Naive B cell (primary cell): ENCODE measurements at places on chromosomes 3 and 15.

GRCh38 chr15:39685999-39686613, 96.5 kb downstream of the FSIP1 start:
- H3K4me1 ChIP-seq = no peaks in the 10 kb centered on the region
- H3K27ac ChIP-seq = no peak overlapping the region
- H3K36me3 ChIP-seq = no peaks in the 10 kb centered on the region
- DNase-seq = peak; percentile 29
- no peaks in the 10 kb centered on the region for H3K27me3 ChIP-seq

DNA sequence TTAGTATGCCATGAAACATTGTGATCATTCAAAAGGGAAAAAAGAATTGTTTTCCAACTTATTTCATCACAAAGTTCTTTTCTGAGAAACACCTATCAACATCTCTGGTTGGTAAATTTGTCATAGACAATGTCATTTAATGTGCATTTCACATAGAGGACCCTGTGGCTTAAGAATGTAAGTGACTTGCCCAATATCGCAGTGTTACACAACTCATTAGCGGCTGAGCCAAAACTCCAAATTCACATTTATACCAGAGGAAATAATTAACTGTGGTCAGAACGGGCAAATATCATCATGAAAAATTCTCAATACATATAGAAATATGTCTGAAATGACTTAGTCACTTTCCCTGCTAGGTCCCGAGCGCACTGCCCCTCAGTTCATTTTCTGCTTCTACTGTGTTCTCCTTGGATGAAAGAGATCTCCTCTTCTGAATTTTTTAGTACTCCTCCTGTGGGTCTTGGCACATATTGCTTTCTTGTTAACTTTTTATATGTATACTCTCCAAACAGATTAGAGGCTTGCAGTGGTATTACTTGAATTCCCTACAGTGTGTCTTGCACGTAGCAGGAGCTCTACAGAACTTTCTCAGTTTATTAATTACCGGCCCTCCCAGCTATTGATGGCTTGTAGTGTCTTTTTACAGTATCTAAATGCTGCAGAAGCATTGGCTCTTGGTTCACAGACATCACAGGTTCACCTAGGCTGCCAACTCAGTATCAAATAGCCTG, 33.1 kb downstream of the PTX3 start:
- H3K4me1 ChIP-seq = no peaks in the 10 kb centered on the region
- H3K27ac ChIP-seq = no peak overlapping the region
- no peak overlapping the region for H3K4me3 ChIP-seq

- DNase-seq = no peak
- no peak overlapping the region for H3K27ac ChIP-seq
- H3K36me3 ChIP-seq = peaks cover 33% of the 10 kb centered on the region
- H3K4me1 ChIP-seq = peaks cover 2% of the 10 kb centered on the region
- H3K27me3 ChIP-seq = no peaks in the 10 kb centered on the region
Observed at GRCh38 chr3:170096342-170096741, 58.5 kb downstream of the GPR160 start.

GRCh38 chr3:159018341-159018740, 216.5 kb downstream of the MFSD1 start:
- no peak for DNase-seq
- H3K36me3 ChIP-seq = no peaks in the 10 kb centered on the region
- H3K27ac ChIP-seq = no peak overlapping the region
- peaks cover 5% of the 10 kb centered on the region for H3K27me3 ChIP-seq
- H3K4me3 ChIP-seq = no peak overlapping the region

GRCh38 chr15:87939848-87940457, 316.6 kb downstream of the NTRK3 start:
- no peaks in the 10 kb centered on the region for H3K27me3 ChIP-seq
- no peaks in the 10 kb centered on the region for H3K36me3 ChIP-seq
- no peak overlapping the region for H3K27ac ChIP-seq
- H3K4me3 ChIP-seq = no peak overlapping the region

DNA sequence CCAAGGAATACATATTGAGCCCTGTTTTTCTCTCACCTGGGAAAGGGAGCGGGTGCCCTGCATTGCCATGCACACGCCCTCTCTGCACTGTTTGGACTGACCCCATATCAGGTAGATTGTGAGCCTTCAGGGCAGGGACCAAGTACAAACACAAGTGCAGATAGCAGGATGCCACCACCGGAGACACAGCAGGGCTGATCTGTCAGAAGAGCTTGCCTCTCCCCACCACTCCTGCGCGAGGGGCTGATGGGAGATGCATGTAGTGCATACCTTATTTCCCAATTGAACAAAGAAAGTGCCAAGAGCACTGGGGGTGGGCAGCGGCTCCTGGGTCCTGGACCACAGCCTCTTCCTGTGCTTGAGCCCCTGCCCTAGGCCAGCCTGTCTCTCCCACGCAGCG, 9.0 kb upstream of the SLCO2A1 start:
- peaks cover 8% of the 10 kb centered on the region for H3K27me3 ChIP-seq
- H3K4me3 ChIP-seq = no peak overlapping the region
- peak overlapping the region; percentile 76 for H3K27ac ChIP-seq
- no peaks in the 10 kb centered on the region for H3K4me1 ChIP-seq
- H3K36me3 ChIP-seq = no peaks in the 10 kb centered on the region

DNA sequence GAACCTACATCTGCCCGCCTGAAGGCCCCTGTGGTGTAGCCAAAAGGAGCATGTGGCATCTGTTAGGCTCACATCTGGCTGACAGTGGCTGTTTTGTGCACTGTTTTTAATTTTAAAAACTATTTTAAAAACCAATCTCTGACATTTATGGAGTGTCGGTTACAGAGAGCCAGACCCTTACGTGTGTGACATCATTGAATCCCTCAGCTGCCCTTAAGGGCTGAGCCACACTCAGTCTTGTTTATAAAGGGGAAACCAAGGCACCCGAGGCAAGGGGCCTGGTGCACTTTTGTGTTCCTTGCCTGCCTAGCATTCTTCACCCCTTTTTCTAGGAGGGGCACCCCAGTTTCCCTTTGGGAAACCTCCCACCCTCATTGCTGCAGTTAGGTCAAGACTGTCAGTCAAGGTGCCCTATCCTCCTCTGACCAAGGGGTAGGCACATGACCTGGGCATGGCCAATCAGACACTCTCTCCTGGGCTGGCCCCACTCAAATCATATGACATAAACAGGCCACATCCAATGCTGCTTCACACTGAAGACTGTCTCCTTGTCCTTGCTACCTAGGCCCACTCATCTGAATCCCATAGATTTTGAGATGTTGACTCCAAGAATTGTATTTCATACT, 105.3 kb downstream of the LSM3 start:
- no peak overlapping the region for H3K27ac ChIP-seq
- DNase-seq = no peak
- H3K4me3 ChIP-seq = no peak overlapping the region

DNA sequence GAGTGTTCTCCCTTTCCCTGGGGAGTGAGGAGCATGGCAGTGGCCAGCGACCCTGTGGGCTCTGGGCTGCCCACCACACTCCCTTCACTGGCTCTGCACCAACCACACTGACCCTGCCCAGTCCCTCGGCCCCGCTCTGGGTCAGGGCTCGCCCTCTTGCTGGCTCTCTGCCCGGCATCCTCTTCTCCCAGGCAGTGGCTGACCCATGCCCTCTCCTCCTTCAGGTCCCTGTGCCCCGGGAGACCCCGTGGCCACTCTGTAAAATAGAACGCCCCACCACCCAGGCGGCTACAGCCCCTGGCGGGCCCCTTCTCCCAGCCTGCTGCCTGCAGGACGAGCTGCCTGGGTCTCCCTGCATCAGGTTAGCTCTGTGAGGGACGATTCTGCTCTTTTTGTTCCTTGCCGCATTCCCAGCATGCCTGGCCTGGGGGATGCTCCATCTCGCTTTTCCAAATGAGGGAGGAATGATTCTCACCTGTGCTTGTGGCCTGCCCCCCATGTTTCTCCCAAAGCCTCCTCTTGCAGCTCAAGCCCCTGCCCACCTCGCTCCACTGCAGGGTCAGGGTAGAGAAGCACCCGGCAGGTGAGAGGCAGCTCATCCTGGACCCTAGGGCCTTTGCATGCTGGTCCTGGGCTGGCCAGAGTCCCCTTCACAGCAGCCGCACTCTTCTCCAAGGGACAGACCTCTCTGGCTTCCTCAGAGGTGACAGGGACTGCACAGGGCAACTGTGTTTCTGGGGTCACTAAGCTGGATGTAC, 14.5 kb upstream of the CFAP100 start:
- no peak overlapping the region for H3K4me3 ChIP-seq
- H3K27ac ChIP-seq = no peak overlapping the region
- H3K27me3 ChIP-seq = peaks cover 31% of the 10 kb centered on the region

GRCh38 chr3:17514597-17514996, 227.8 kb downstream of the TBC1D5 start:
- peaks cover 24% of the 10 kb centered on the region for H3K4me1 ChIP-seq
- DNase-seq = no peak
- no peak overlapping the region for H3K27ac ChIP-seq
- H3K36me3 ChIP-seq = no peaks in the 10 kb centered on the region
- no peaks in the 10 kb centered on the region for H3K27me3 ChIP-seq
- no peak overlapping the region for H3K4me3 ChIP-seq

- no peaks in the 10 kb centered on the region for H3K27me3 ChIP-seq
- no peaks in the 10 kb centered on the region for H3K4me1 ChIP-seq
- peak overlapping the region; percentile 49 for H3K4me3 ChIP-seq
- DNase-seq = no peak
- peaks cover 80% of the 10 kb centered on the region for H3K36me3 ChIP-seq
- no peak overlapping the region for H3K27ac ChIP-seq
Observed at GRCh38 chr15:25092661-25093060, 137.9 kb downstream of the SNRPN start.

- H3K27ac ChIP-seq = no peak overlapping the region
- DNase-seq = no peak
- H3K4me3 ChIP-seq = no peak overlapping the region
- peaks cover 3% of the 10 kb centered on the region for H3K27me3 ChIP-seq
Observed at GRCh38 chr15:94029495-94029894, 201.9 kb upstream of the MCTP2 start.

DNA sequence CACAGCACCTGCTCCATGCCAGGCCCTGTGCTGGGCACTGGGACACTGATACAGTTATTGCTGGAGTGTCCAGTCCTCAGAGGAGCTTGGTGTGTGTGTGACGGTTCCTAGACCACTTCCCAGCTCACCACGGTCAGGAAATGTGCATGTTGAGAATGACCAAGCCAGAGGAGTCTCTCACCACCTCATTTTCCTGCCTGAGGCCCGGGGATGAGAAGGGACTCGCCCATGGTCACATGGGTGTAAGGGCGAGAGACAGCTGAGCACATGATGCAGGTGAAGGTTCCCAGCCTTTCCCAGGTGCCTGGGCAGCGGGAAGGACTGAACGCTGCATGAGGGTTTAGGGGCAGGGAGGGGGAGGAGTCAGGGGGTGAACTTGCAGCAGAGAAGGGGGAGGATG, 180.9 kb upstream of the TLE3 start:
- H3K27ac ChIP-seq = peak overlapping the region; percentile 53
- no peaks in the 10 kb centered on the region for H3K36me3 ChIP-seq
- peaks cover 42% of the 10 kb centered on the region for H3K27me3 ChIP-seq
- peaks cover 26% of the 10 kb centered on the region for H3K4me1 ChIP-seq

DNA sequence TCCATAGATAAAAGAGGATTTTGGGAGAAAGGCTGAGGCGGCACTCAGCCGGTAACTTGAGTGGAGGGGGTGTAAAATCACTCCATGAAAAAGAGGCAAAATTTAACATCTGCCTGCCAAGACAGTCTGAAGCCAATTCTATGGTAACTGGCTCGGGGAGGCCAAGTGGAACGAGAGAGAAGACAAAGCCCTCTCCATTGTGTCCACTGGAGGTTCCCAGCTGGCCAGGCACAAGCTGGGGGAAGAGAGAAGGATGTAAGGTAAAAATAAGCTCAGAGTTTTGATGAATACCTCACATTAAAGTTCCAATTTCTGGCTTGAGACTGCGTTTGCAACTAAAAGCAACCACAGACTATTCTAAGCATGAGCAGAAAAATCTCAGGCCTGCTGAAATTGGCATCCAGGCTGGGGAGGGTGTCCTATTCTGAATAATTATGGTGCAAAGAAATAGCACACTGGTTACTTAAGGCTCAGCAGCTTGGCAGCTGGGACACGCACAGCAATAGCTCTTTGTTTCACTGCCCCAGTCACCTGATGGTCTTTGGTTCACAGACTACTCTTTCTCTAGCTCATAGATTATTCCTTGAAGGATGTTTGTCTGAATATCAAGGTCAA, 48.8 kb downstream of the CHRD start:
- H3K27me3 ChIP-seq = peaks cover 10% of the 10 kb centered on the region
- DNase-seq = no peak
- H3K36me3 ChIP-seq = no peaks in the 10 kb centered on the region
- H3K27ac ChIP-seq = peak overlapping the region; percentile 56
- no peaks in the 10 kb centered on the region for H3K4me1 ChIP-seq

DNA sequence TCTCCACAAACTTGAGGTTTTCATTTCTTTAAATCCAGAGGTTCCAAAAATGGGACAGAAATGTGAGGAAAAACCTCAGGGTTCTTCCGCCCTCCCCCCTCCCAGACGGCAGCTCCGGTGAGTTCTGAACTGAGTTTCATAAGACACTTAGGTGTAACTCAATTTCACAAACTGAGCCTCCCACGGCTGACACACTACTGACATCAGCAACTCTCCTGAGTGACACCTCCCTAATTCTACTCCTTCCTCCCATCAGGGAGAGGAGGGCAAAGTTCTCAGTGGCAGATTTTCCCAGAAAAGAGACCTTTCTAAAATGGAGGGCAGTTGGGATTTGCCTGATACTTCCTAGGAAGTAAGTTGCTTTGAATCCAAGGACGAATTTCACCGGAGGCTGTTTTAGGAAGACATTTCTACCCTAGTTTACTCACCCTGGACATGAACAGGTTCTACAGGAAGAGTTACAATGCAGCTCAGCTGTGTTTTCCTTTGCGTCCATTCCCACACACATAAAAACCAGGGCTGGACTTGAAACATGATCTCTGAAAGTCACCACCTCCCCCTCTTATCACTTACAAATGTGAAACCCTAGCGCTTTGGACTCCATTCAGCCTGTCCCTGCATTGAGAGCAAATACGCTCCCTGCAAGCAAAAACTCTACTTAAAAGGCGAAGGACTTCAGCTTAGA, 78.1 kb upstream of the LMOD3 start:
- peak overlapping the region; percentile 14 for H3K4me3 ChIP-seq
- peaks cover 6% of the 10 kb centered on the region for H3K4me1 ChIP-seq
- H3K27ac ChIP-seq = no peak overlapping the region
- DNase-seq = no peak

DNA sequence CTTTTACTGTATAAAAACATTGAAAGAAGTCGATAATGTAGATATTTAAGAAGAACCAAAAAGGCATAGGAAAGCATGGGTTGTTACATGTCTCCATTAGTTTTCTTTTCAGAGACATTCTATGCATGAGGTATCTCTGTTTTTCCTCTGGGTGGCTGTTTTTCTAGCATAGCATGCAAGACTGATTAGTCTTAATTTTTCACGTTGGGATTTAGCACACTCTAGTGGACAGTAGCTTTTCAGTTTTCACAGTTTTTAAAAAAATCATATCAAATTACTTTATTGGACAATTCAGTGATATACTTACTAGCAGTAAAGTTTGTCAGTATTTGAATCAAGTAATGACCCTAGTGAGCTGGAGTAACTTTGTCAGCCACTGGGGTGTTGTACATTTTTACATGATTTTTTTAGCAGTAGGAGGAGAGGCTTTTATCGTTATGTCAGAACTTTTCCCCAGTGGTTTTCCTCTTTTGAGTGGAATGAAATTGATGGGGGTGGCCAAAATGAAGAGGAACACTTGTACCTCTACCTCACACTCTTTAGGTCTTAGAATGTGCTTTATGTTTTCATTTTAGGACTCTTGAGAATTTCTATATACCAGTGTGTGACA, 57.2 kb downstream of the SEC22A start:
- no peaks in the 10 kb centered on the region for H3K36me3 ChIP-seq
- no peak overlapping the region for H3K4me3 ChIP-seq
- H3K27me3 ChIP-seq = no peaks in the 10 kb centered on the region
- peaks cover 3% of the 10 kb centered on the region for H3K4me1 ChIP-seq
- H3K27ac ChIP-seq = peak overlapping the region; percentile 49
- peak; percentile 19 for DNase-seq

- H3K27ac ChIP-seq = no peak overlapping the region
- peaks cover 9% of the 10 kb centered on the region for H3K4me1 ChIP-seq
- H3K27me3 ChIP-seq = peaks cover 25% of the 10 kb centered on the region
- no peaks in the 10 kb centered on the region for H3K36me3 ChIP-seq
Observed at GRCh38 chr3:188949996-188950395, 221.8 kb upstream of the TPRG1 start.
